ENCODE measurements at places on chromosomes 7 and 10.
A peak's percentile ranks its signal among the peaks of the same experiment; 100 is the strongest.

GRCh38 chr10:88680958-88681357 lies 16.7 kb downstream of the LIPF start:
- DNase-seq: no peak

- no peak for DNase-seq
Measured at GRCh38 chr7:119413314-119413805, 859.6 kb upstream of the KCND2 start.

DNA sequence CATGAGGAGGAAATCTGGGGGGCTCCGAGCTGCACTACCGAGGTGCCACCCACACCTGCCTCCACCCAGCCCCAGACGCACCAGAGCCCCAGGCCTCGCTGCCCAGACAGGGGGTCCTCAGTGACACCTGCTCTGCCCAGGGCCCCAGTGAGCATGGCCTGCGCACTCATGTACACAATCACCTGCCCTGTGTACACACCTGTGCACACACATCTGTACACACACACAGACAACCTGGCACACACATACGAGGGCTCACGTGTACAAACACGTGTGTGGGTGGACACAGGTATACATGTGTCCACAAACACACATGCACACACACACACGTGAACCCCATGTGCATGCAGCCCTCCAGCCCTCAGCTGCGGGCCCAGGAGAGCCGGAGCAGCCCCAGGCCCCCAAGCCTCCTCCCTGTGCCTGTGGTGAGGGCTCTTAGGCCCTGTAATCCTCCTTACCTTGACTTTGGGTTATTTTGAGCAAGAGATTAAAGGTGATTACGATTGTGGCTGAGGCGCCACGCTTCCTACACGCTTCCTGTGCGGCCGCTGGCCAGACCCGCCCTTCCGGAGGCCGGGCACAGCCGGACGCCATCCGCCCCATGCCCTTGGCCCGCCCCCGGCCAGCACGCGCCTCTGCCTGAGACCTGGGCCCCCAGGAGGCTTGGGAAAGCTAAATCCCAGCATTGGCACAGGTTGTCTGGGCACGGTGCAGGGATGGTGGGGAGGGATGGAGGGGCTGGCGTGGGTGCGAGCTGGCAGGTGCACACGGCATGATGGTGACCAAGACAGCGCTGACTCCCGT lies 71.9 kb downstream of the ELFN1 start:
- DNase-seq: peak; percentile 95

DNA sequence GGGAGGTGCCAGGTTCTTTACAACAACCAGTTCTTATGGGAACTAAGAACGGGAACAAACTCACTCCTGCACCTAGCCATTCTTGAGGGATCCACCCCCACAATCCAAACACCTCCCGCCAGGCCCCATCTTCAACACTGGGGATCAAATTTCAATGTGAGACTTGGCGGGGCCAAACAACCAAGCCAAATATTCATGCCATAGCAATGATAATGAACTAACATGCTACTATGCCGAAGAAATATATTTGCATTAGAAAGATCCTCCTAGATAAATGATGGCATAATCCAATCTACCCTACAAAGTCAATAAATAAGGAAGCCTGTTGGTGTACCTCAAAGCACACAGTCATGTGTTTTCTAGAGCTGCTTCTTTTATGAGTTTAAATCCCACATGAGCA lies 57.6 kb downstream of the CCDC71L start:
- no peak for DNase-seq

Measured in osteoblast (primary cell).